ENCODE measurements at places on chromosomes 13 and 19.

DNA sequence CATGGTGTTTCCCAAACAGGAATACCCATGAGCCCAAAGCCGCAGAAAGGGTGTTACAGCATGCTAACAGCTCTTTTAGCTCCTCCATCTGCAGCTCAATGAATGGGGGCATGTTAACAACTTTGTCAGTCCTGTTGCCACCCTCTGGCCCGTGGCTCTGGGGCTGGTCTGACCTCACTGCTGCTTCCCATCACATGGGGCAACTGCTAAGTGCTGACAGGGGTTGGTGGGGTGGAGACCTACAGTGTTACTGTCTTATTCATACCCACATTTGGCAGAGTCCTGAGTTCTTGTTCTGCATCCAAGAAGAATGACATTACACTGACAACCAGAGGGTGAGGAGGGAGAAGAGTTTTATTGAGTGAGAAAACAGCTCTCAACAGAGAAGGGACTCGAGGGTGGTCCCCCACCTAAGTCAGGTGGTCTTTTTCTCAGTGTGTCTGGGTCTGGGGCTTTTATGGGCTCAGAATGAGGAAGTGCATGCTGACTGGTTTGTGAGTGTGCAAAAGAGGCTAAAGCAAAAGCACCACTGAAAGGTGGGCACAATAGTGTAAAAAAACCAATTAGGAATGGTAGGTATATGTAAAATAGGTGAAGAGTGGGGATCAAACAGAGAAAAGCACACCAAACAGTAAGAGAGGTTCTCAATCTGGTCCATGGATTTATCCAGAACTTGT lies 1952.0 kb upstream of the PCDH20 start:
- DNase-seq = no peak

GRCh38 chr19:50933640-50934039 lies 19.2 kb downstream of the KLK5 start:
- DNase-seq = no peak

- no peak for DNase-seq
These were observed 2009.6 kb downstream of the OLFM4 start for GRCh38 chr13:55038230-55038629.

GRCh38 chr13:99743094-99743493 lies 228.5 kb downstream of the ZIC5 start:
- DNase-seq = no peak

- no peak for DNase-seq
These were observed 692.6 kb upstream of the SLITRK1 start for GRCh38 chr13:84574851-84575250.

DNA sequence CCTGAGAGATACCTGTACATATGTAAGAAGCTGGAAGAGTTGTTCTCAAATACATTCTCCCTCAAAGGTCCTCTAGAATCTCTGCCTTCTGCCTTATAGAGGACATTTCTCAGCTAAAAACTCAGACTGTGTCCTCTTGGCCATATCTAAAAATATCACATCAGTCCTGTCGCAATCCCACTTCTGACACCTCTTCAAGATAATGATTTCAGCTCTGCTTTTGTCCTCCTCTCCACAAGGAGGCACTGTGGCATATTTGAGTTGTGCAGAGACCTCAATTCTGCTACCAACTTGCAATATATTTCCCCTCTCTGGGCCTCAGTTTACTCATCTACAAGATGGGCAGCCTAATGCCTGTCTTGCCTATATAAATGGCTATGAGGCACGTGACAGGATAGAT lies 16.6 kb downstream of the ADAMTS10 start:
- no peak for DNase-seq

DNA sequence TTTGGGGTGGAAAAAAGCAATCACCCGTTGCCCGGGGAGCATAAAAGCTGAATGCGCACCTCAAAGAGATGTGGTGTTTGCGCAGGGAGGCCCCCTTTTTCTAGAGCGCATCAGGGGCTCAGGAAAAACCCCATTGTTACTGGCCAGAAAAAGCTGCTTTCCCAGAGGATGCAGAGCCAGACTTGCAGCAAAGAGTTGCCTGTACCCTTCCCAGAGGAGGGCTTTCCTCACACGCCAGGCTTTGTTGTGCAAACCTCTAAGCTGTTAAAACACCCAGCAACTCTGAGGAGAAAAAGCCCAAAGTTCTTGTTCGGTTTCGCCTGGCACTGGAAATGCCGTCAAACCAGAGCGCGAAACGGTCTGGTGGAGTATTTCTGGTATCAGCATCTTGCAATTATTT lies 29.3 kb downstream of the GSX1 start:
- DNase-seq = no peak

- DNase-seq = no peak
These were observed 1.6 kb upstream of the MLNR start for GRCh38 chr13:49218493-49219051.

DNA sequence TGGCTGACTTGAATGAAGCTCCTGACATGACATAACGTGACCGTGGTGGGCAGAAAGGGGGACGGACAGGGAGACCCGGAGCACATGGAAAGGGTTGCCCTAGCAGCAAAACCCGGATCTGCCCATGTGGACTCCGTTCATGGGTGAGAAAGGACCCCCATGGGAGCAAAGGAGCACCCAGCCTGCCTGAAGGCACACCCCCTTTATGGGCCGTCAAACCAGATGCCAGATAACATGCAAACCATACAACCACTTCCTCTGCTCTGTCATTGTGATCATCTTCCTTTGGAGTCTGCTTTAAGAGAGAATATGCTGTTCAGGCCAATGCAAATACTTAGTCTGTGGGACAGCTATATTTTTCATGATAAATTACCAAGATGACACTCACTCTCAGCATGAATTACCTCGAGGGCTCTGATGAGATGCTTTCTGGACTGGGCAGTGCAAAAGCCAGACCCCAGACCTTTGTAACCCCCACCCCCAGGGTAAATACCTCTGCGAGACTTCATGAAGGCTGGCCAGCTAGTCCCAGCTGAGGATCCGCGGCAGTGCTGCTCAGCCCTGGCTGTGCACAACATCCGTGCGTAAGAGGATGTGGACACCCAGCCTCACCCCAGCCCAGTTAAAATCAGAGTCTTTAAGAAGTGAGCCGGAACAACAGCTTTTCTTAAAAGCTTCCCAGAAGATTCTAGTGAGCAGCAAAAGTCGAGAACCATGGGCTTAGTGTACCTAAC lies 126.6 kb downstream of the USP12 start:
- no peak for DNase-seq

DNA sequence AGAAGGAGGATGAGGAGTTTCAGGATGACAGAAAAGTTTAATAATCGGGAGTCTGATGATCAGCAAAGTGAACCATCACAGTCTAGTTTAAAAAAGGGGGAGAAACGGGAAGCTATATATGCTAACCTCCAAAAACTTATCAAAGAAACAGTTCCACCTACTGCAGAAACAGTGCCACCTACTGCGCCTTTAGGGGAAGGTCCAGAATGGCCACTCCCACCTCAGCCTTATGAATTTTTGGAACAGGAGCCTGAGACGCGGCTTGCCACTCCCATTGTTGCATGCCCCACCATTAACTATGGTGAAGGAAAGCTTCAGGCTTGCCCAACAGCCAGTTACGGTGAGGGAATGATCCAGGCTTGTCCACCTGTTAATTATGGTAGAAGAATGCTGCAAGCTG lies 929.0 kb downstream of the SLITRK6 start:
- DNase-seq = no peak

DNA sequence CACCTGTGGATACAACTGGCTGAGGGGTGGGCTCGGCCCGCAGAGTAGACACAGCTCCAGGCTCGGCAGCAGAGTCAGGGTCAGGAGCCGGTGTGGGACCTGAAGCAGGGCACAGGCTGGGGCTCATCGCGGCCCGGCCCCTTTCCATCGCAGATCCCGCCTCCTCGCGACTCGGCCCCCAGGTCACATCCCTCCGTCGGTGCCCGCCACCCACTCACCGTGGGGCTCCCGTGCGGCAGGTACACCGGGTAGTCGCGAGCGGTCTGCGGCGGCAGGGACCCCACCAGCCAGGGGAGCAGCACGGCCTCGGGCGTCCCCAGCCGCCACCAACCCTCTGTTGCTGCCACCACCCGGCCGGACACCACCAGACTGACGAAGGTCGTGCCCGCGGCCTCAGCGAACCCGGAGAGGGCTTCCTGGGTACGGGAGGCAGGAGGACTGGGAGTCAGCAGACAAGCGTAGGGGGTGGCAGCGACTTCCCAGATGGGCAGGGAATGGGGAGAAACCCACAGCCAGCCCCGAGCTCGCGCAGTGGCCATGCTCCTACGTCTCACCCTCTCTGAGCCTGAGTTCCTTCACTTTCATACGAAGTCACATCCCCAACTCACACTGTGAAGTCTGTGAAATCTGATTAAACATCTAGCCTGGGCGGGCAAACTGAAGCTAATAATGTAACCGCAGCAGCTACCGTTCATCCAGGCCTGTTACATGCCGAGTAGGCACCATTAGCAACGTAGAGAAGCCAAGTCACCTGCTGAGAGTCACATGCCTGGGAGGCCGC lies 3.7 kb downstream of the FUZ start:
- peak; percentile 26 for DNase-seq

GRCh38 chr13:94416454-94417080 lies 62.9 kb downstream of the DCT start:
- no peak for DNase-seq

DNA sequence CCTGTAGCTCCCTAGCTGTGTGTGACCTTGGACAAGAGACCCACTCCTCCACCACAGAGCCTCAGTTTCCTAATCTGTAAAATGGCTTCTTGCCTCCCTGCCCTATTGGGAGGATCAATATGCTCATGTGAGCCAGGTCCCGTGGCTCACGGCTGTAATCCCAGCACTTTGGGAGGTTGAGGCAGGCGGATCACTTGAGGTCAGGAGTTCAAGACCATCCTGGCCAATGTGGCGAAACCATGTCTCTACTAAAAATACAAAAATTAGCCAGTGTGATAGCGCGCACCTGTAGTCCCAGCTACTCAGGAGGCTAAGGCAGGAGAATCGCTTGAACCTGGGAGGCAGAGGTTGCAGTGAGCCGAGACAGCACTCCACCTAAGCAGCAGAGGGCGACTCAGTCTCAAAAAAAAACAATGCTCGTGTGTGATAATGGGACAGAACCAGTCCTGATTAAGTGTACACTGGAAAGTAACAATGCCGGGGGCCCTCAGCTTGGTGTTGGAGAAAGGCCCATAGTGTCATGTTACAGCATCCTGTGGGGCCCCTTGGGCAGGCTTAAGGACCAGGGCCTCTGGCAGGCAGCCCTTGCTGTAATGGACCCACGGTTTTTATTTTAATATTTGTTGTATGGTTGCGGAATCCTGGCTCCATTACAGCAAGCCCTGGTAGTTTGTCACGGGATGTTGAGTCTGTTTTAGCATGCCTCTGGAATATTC lies 6.8 kb downstream of the RPS11 start:
- no peak for DNase-seq

- no peak for DNase-seq
These were observed 44.3 kb downstream of the RAP2A start for GRCh38 chr13:97478247-97478646.

GRCh38 chr13:68727798-68728197 lies 1379.8 kb upstream of the ATXN8OS start:
- DNase-seq = no peak

- DNase-seq = no peak
These were observed 3.5 kb upstream of the CIRBP start for GRCh38 chr19:1265615-1266128.

GRCh38 chr13:62193919-62194318 lies 778.3 kb upstream of the PCDH20 start:
- no peak for DNase-seq

DNA sequence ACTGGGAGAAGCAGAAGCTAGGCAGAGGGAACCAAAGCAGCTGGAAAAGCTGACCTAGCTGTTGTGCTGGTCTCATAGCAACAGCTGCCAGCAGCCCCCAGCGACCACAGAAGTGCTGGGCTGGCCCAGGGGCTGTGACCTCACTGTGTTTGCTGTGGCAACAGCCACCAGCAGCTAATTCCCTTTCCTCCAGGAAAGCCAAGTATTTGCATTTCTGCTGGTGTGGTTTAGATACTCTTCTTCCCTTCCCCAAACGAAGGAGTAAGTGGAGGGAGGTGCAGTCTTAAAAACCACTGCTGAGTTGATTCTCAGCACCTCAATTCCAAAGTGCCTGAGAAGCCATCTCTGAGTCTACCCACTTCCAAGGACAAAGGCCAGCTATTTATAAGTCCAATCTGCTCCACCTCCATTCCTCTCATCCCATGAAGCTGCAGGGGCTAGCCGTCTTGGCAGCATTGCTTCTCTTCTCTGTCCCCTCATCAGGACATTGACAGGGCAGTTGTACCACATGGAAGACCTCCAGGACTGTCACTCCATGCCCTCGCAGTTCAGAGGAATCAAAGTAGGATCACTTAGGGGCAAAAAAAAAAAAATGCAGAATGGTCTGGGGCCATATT lies 11.5 kb upstream of the CCDC97 start:
- DNase-seq = no peak

DNA sequence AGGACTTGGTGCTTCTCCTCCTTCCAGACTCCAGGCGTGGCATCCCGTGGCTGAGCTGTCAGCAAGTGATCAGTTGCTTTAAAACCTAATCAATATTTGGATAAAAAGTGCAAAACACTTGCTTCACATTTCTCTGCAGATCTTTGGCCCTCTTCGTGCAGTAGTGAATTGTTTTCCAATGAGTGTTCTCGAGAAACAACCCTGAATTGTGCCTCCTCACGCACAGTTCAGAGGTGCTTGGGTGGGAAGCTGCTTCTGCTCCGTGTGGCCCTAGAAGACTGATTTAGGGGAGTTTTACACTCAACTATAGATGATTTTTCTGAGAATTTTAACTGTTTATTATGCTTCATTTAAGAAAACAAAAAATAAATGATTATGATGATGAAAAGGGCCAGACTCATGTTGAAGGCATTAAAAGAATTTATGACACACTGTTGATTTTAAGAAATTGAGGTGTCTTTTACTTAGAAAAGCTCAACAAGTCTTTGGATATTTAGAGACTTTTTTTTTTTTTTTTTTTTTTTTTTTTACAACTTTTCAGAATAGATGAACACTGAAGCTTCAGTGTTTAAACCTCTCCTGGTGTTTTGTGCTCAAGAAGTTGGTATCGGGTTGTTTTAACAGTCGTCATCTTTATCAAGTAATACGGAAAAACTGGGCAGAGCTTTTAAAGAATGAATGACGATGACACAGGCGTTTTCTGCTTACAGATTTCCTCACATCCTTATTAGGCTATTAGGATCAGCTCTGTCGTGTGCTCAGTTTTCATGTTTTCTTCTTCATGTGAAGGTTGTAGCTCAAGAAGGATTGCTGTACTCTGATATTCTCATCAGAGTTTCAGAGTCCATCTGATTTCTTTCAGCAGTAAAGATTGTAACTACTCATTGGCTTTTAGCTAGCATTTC lies 39.5 kb upstream of the TEX29 start:
- no peak for DNase-seq

- DNase-seq = no peak
These were observed 7.8 kb upstream of the C19orf84 start for GRCh38 chr19:51398096-51398704.

- no peak for DNase-seq
These were observed 4.7 kb downstream of the PCID2 start for GRCh38 chr13:113203507-113204377.

GRCh38 chr19:30722186-30722585 lies 350.0 kb downstream of the ZNF536 start:
- DNase-seq = no peak

- no peak for DNase-seq
These were observed 45.3 kb downstream of the NWD1 start for GRCh38 chr19:16764793-16765433.
